ENCODE measurements at places on chromosomes 7 and 10. TPM values are rescaled to one million over a fixed set of nuclear protein-coding genes. Genes with fewer than 3 reads are reported as not detected.

DNA sequence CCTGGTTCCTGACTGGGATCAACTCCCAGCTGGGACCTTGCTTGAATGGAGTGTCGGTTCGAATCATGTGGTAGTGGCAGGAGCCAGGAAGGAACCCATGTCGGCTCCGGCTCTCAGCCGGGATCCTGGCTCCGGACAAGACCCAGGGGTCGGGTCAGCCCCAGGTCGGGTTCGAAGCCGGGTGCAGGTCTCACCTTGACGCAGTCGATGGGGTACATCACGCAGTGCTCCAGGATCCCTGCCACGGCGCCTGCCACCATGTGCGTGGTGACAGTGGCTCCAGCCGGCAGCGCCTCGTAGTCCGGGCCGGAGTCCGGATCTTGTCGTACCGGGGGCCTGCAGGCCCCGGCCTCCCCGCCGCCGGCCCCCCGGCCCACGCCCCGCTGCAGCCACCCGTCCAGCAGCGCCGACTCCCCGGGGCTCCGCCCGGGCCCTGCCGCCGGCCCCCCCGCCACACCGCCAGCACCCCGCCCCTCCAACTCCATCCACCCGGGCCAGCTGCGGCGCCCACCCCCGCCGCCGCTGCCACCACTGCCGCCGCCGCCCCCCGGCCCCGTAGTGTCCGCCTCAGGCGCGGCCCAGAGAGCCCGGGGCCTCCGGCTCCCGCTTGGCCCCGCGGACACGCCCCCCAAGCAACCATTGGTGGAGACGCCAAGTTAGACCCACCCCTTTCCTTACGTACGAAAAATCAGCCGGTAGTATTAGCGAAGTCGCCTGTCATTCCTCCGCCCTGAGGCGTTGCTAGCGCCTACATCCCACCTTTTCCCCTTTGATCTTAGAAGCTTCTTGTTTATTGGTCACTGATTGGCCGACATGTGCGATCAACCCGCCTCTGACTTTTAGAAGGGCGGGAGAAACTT, at the start of gene SLC25A28:
Gene SLC25A28 (minus strand): TSS at position 589 of the 860 bp plus-strand sequence. CDS start 104 bp downstream, at position 485.
- no peaks in the 10 kb centered on the region for H3K27me3 ChIP-seq
- peaks cover 35% of the 10 kb centered on the region for H3K4me1 ChIP-seq
- peaks cover 6% of the 10 kb centered on the region for H3K36me3 ChIP-seq
- H3K27ac ChIP-seq = peak within 1 kb of the TSS; percentile 95
- DNase-seq = no peak
- peak within 1 kb of the TSS; percentile 97 for H3K4me3 ChIP-seq

- no peak overlapping the region for H3K4me3 ChIP-seq
- no peaks in the 10 kb centered on the region for H3K27me3 ChIP-seq
- no peak overlapping the region for H3K27ac ChIP-seq
- DNase-seq = no peak
- no peaks in the 10 kb centered on the region for H3K4me1 ChIP-seq
Measured at GRCh38 chr7:93945756-93946535, 24.4 kb downstream of the GNG11 start.

- H3K4me1 ChIP-seq = no peaks in the 10 kb centered on the region
- H3K27ac ChIP-seq = no peak overlapping the region
- DNase-seq = no peak
- no peaks in the 10 kb centered on the region for H3K36me3 ChIP-seq
- H3K27me3 ChIP-seq = no peaks in the 10 kb centered on the region
Measured at GRCh38 chr10:19576576-19576975, 239.7 kb upstream of the PLXDC2 start.

- H3K27me3 ChIP-seq = no peaks in the 10 kb centered on the region
- DNase-seq = peak; percentile 23
- H3K4me1 ChIP-seq = no peaks in the 10 kb centered on the region
- H3K36me3 ChIP-seq = no peaks in the 10 kb centered on the region
- H3K4me3 ChIP-seq = no peak overlapping the region
- no peak overlapping the region for H3K27ac ChIP-seq
Measured at GRCh38 chr7:7978860-7979259, 10.3 kb downstream of the GLCCI1 start.

- H3K4me3 ChIP-seq = no peak overlapping the region
- no peaks in the 10 kb centered on the region for H3K27me3 ChIP-seq
- H3K27ac ChIP-seq = no peak overlapping the region
- H3K4me1 ChIP-seq = no peaks in the 10 kb centered on the region
- peak; percentile 26 for DNase-seq
- H3K36me3 ChIP-seq = no peaks in the 10 kb centered on the region
Measured at GRCh38 chr7:86600506-86601290, 43.0 kb upstream of the GRM3 start.

- DNase-seq = no peak
- no peaks in the 10 kb centered on the region for H3K27me3 ChIP-seq
- H3K4me1 ChIP-seq = no peaks in the 10 kb centered on the region
- no peaks in the 10 kb centered on the region for H3K36me3 ChIP-seq
- no peak overlapping the region for H3K4me3 ChIP-seq
Measured at GRCh38 chr7:86058649-86059048, 585.1 kb upstream of the GRM3 start.

DNA sequence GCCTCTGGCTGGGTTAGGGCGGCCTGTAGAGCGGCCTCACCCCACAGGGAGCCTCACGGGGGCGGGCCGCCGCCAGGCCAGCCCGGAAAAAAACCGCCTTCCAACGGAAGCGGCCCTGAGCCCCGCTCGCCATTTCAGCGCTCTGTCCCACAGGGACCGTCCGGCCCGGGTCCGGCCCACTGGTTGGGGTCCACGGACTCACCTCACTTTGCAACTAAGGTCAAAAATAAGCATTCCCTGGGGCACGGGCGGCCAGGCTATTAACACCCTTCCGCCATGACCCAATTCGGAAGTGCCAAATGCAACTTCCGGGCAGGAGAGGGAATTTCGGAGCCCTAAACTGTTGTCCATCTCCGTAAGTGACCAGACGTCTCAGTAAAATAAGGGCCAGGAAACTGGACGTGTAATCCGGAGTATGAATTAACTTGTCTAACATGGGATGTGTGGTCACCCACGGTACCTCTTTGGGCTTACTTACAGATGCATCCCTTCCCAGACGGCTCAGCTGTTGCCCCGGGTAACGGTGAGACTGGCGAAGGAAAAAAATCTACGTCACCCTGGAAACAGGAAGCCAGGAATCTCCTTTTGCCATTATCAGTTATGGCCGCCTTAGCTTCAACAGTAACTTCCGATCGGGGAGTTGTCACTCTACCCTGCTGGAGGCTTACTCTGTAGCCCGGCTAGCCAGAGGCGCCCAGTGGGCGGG, at the start of gene BBIP1:
Gene BBIP1 (minus strand): TSS at position 538 of the 706 bp plus-strand sequence. CDS start 1,023 bp downstream, outside the sequence.
- H3K36me3 ChIP-seq = no peaks in the 10 kb centered on the region
- peak; percentile 100 for DNase-seq
- peaks cover 45% of the 10 kb centered on the region for H3K4me1 ChIP-seq

DNA sequence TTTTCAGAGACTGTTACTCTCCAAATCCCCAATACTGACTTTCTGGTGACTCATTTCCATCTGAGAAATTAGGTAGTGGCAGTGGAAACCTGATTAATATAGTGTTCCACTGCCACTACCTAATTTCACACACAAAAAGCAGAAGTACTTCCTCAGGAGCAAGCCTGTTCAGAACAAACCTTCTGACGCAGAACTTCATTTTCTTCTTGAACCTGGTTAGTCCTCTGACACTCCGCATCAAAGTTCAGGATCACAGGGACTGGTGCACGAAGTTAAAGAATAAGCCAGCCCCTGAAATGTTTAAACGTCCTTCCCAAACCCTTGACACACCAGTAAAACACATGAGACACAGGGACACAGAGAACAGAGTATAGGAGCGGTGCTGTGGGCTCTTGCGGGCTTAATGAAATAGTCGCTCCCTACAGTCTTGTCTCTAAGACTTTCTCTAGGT, 4.4 kb downstream of the WDR91 start:
- DNase-seq = no peak
- H3K27me3 ChIP-seq = no peaks in the 10 kb centered on the region
- H3K36me3 ChIP-seq = peaks cover 24% of the 10 kb centered on the region
- H3K4me3 ChIP-seq = no peak overlapping the region
- peaks cover 17% of the 10 kb centered on the region for H3K4me1 ChIP-seq
- H3K27ac ChIP-seq = no peak overlapping the region

DNA sequence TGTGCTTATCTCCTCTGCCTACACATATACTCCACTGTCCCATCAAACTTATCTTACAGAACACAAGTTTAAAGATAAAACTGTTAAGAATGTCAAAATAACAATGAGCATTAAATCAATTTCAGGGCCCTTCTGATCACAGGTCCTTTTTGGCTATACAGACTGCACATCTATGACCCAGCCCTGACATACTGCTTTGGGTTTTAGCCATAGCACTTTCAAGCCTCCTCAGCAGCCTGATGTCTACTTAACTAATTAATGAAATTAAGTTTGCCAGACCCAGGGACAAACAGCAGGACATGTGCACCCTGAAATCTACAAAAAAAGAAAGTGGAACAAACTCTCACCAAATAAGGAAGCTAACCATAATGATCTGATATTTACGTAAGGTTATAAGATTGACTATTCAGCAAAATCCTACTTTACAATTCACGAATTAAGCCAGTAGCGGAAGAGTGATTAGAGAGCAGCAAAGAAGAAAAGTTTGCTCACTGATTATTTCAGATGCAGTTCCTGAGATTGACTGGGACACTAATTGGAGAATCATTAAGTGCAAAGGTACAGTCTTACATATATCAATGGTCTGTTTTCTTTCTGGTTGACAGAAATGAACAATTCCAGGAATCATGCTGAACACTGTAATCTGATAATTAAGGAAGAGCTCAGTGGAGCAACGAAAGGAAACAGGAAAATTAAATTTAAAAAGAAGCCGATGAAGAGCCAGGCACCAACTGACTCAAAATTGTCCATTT, 669.3 kb upstream of the LRRN3 start:
- H3K4me1 ChIP-seq = no peaks in the 10 kb centered on the region
- H3K36me3 ChIP-seq = no peaks in the 10 kb centered on the region
- H3K27ac ChIP-seq = no peak overlapping the region
- no peaks in the 10 kb centered on the region for H3K27me3 ChIP-seq
- no peak overlapping the region for H3K4me3 ChIP-seq
- no peak for DNase-seq

Gene NAT16
- not detected for total RNA-seq

Gene HTR5A
- total RNA-seq = not detected

Gene KIAA1217
- total RNA-seq = 32.6 TPM

Gene WEE2
- total RNA-seq = not detected

Data from stomach (tissue), 19 donors.